ENCODE measurements at places on chromosomes 3 and 15.

DNA sequence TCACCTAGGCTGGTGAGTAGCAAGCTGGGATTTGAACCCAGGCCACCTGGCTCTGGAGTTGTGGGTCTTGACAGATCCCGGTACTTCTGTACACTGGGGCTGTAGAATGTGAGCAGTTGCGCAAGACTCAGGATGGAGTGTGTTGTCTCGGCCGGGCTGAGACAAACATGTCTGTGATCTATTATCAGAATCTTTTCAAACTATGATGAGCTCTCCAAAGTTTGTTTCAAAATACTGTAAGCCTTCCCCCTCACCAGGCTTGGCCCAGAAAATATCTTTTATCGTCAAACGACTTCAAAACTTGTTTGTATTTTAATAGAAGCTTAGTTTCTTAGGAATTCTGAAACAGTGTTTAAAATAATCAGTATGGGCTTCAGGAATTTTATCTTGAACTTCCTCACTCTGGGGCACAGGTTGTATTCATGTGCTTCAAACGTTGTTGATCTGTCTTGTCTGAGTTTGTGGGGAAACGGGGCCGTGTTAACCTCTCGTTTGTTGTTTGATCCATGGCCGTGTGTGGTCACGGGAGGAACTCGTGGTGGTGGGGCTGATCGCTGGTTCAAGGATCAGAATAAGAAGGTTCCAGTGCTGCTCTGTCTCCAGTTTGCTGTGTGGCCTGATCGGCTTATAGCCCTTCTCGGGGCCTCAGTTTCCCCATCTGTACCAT, 40.3 kb upstream of the TFRC start:
- no peak for DNase-seq

GRCh38 chr3:119470866-119471265, 2.1 kb downstream of the POGLUT1 start:
- DNase-seq: no peak

GRCh38 chr15:70714015-70714414, 49.3 kb downstream of the UACA start:
- no peak for DNase-seq

- DNase-seq: no peak
Measured at GRCh38 chr3:43388915-43389314, 102.6 kb downstream of the SNRK start.

DNA sequence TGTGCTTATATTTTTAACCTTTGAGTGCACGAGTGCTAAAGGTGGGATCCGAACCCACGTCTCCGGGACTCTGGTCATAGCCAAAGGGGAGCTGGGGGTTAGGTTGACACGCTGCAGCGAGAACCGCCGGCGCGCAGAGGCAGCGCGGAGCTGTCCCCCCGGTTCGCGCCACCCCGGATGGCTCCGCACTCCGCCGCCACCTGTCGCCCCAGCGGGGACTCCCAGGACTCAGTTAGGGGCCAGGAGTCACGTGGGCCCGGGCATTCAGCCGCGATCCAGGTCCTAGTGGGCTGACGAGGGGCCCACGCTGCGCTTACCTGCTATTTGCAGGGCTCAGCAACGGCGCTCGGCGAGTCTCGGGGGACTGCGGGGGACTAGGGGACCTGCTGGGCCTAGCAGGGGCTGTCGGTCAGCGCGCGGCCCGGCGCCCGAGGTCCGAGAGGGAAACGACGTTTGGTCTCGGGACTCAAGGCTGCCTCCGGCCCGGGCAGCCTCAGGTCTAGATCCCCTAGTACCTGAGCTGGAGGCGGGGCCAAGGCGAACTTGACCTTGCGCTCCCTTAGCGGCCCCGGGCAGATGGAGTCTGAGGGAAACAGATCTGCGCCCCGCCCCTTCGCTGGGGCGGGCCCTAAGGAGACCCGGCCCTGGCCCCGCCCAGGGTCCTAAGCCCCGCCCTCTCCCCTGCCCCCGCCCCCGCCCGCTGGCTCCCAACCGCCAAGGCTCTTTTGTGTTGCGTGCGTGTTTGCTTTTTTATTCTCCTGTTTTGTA, at the start of gene NMNAT3:
Gene NMNAT3 (minus strand): TSS at position 585 of the 768 bp plus-strand sequence. CDS start 50,248 bp downstream, outside the sequence.
- no peak for DNase-seq

DNA sequence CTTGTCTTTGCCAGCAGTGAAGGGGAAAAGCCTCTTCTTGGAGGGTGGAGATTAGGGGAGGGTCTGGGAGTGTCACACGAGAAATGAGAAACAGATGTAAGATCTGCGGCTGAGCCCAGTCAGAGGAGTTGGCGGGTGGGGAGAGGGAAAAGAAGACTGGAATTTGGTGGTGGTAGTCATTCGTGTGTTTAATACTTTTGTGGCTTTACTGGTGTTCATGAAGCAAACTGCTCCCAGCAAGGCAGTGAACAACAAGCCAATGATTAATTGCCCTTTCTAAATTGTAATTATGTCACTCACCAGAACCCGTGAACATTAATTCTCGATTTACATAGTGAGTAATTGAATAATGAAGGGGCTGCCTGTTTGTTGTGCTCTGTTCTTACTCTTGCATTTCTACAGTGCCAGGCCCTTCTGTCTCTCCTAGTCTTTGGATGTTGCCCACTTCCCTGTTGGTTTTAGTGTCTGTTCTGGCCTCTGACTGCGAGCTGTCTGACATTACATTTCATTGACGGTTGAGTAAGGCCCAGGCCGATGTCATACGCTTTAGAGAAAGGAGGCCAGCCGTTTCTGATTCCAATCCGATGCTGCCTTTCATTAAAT, 78.0 kb downstream of the CHCHD6 start:
- DNase-seq: peak; percentile 93

DNA sequence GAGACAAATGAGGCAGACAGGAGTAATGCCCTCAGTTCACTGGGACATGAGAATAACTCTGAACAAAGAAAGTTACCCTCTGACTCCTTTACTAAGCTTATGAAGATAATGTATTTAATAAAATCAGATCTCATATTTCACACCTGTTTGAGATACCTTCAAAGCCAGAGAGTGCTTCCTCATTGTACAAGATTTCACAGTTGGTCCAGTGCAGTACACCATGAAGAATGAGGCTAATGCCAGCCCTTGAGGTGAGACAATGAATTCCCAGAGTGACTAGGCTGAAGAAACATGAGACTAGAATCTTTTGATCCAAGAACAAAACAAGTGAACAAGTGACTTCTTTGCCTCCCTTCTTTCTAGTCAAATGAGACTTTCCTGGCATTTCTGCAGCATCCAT, 1133.8 kb downstream of the TUSC7 start:
- no peak for DNase-seq

DNA sequence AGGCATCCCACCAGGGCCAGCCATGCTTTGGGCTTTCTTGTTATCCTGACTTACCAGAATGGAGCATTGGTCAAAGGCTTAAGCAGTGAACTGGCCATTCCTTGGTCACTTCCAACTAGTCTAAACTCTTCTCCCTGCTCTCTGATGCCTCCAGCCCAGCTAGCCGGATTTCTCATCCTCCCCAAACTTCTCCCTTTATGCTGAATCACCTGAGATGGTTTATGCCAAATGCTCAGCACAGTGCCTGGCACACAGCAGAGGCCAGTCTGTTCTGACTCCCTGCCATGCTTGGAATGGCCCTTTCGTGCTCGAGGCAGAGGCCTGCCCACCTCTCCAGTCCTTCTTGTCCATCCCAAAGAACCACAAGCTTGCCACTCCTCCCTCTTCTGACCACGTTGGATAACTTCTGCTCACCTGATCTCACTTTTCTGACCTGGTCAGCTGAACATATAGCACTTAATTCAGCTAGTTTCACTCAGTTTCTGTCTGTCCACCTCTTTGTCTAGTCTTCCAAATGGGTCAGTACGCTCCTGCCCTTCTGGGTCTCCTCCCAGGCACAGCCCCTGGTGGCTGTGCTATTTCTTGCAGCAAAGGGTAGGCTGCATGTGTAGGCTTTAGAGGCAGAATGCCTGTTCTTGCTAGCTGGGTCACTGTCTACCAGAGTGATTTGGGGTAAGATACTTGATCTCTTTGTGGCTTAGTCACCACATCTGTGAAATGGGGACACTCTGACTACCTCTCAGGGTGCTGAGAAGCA, 2.2 kb upstream of the RBP1 start:
- DNase-seq: no peak

DNA sequence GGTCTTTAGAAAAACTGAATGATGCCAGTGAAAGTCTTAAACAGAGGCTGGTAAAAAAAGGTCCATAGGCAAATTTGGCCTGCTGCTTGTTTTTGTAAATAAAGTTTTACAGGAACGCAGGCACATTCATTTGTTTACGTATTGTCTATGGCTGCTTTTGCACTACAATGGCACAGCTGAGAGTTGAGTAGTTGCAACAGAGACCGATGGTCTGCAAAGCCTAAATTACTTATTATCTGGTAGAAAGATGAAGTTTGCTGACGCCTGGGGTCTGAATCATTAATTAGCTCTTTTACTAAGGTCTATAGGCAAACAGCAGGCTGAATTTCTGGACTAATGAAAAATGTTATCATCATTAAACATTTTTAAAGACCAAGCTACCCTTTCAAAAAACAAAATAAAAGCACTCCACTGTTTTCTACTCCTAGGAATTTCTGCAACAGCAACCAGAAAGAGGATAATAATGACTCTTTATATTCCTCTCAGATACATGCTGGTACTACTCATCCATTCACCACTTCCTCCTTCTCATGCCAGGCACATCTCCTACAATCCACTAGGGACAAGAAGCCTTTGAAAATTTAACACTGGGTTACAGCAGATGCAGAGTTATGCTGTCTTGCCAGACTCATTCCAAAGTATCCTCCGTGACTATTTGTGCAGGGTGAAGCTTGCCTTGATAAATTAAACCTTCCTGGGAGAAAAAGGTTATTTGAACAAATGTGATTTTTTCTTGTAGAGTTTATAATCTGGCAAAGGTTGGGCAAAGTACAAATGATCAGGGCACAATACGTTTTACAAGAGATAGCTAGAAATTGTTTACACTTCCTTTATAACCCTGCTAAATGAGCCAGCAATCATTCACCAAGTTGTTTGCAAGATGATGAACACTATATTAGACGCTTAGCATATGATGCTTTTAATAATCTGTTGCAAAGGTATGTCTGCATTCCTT, 6.0 kb downstream of the GATM start:
- DNase-seq: no peak

- DNase-seq: no peak
Measured at GRCh38 chr15:45550436-45550835, 27.9 kb upstream of the SLC30A4 start.

DNA sequence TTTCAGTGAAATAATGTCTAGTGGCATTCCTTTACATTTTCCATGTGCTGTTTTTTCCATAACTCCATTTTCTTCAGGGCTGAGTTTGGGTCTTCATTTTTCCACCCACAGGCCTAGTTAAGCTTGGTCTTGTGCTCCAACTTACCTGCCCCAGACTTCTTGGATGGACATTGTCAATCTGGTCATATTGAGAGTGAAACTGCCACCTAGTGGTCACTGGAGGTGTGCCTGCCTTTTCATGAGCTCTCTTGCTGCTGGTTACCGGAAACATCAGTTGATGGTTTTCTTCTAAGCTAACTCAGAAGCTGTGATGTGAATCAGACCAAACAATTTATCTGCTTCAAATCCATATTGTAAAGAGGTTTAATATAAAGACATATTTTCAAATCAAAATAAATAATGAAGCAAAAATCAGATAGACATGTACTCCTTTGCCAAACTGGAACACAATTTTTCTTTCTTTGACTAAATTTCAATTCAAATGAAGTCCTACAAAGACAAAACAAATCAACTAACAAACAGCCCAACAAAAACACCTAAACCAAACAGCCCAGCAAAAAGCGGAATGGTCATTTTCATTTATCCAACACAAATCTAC, 135.1 kb upstream of the RASGRP1 start:
- peak; percentile 37 for DNase-seq

DNA sequence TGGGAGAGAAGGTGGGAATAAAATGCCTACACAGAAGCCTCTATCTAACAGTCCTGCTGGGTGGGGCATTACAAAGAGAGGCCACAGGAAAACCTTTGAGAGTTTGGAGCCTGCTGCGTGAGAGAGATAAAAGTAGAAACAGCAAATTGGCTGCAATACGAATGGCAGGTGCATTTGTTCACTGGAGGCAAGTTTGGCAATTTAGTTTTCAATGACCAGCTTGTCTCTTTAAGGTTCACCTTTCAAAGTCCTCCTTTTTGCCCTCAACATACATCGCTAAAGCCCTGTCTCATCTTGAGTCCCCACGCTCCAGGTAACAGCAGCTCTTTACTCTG, 405.7 kb downstream of the LSAMP start:
- no peak for DNase-seq

- no peak for DNase-seq
Measured at GRCh38 chr3:11288021-11288491, 15.9 kb downstream of the ATG7 start.

- DNase-seq: no peak
Measured at GRCh38 chr3:178982137-178982536, 89.5 kb downstream of the ZMAT3 start.

DNA sequence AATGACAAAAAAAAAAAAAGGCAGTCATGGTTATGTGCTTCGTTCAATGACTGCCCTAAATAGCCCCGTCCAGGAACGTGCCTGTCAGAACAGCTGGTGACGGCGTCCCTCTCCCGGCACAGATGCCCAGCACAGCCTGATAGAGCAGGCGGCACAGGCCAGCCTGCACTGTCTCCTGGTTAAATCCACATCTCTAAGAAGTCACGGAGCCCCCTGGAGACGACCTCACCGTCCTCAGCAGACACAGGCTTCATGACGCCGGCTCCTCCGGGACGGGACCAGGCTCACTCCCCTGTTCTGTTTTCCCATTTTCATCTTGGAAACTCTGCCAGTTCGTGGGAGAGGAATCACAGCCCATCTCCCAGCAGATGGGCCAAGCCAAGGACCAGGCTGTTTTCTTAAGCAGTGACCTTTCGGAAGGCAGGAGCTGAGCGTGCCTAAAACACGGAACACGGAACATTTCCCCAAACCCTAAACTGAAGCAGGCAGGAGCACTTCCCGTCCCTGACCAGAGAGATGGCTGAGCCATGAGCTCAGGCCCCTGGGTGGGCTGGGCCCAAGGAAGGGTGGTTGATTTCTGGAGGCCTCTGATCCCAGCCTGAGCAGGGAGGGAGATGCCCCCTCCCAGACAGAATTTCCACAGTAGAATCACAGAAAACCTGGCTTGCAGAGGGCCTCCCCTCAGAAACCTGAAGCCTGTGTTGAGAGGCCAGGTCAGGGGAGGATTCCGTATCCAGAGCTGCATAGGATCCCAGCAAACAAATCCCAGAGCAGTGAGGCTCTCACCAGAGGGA, 35.9 kb downstream of the ADCY5 start:
- DNase-seq: no peak

- no peak for DNase-seq
Measured at GRCh38 chr3:172241405-172241804, 202.0 kb downstream of the FNDC3B start.

- DNase-seq: peak; percentile 53
Measured at GRCh38 chr15:85024509-85025336, 43.1 kb downstream of the PDE8A start.

Measured in SJSA1 (cell line).